ENCODE measurements at places on chromosomes 7 and 10.

GRCh38 chr7:52826515-52827265 is 208.7 kb upstream of the POM121L12 start:
- no peak for DNase-seq

DNA sequence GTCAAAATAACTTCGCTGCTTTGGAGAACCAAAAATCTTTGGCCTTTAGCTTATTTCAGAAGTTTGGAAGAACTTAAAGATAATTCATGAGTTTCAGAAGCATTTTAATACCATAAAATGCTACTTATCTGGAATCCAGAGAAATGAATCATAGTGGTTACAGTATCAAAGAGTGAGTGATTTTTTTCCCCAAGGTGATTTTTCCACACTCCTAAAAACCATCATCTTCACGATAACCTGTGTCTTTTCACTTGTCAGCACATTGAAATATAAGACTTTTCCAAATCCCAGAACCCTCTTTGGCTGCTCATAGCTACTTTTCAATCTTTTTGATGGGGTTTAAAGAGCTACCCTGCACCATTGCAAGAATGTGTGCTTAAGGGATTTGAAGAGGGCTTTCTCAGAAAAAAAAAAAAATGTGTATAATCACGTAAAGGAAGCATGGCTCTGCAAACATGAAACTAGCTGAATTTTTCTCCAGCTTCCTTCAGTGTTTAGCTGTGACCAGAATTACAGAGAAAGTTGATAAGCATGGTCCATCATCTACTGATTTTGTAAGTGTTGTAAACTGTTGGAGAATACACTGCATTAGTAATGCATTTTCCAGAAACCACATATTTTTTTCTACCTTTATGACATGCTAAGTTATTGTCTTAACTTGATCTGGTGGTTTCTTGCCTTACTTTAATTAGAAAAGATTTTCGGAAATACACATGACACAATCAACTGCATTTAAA is 134.9 kb downstream of the BICC1 start:
- DNase-seq, result no peak

GRCh38 chr7:101814081-101814990 is 3.1 kb upstream of the CUX1 start:
- no peak for DNase-seq

DNA sequence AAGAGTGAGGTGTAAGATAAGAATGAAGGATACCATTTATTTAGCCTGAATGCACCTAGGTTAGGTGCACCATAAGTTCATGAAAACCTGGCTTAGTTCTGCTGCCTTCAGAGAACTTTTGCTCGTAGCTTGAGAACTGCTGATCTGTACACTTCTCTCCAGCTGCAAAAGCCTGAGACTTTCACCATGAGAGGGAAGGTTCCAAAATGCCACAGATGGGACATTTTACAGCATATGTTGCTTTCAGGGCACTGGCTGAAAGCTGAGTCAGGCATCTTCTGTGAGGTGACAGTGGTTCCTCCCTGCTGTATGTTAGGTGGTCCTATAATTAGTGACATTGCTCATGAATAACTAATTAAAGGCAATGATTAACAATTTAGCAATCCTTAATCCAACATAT is 298.3 kb downstream of the GALNT17 start:
- DNase-seq, result no peak

DNA sequence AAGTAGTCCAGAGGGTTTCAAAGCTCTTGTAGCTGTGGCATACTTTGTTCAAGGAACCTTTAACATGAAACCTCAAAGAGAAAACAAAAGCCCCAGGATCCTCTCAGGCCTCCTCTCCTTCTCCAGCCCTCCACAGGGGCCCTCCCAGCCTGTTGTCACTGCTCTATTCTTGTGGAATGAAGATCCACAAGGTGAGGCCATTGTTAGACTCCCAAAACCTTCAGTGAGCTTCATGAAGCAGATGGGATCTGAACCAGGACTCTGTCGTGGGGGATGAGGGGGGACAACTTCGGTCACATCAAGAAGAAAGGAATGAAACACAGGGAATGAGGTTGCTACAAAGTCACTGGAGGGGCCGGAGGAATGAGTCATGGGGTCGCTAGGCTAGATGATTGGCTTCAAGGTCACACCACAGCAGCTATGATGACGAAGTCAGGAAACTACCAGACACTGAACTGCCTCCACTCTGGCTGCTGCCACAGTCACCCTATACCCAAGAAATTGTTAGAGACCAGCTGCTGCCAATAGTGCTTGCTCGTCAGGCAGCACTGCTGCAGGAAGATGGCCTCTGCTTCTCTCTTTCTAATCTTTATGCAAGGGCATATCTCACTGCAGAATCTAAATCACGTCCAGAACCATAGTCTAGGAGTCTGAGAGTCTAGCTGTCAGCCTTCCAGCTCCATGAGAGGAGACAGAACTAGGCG is 208.8 kb downstream of the HIBADH start:
- no peak for DNase-seq

Measured in GM12864 (cell line).